Hematopoietic multipotent progenitor cell treated with erythropoietin and hydrocortisone succinate and interleukin-3 and kit ligand, for 6 days (in vitro differentiated cells): ENCODE measurements at places on chromosomes 5 and 9.

DNA sequence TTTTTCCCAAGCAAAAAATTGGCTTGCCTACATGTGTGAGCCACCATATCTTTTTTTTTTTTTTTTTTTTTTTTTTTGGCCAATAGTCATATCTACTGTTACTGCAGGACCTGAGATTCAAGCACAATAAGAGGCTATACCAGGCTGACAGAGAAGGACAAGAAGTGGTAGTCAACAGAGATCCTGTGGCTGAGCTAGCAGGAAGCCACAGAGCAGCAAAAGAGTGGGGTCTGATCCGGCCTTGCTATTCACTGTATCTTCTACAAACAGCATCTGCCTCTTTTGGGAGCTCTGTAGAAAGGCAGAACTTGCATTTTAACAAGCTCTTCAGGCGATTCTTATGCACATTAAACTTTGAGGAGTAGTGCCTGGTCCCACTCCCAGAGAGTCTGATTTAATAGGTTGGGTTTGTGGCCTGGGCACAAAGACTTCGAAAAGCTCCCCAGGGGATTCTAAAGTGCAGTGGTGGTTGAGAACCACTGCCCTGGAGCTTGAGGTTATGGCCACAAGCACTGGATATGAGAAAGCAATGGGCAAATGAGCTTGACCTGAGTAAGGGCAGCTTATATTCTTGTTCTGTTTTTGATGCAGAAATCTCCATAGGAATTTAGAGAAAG is 162.8 kb downstream of the PIK3R1 start:
- DNase-seq: peak; percentile 27

DNA sequence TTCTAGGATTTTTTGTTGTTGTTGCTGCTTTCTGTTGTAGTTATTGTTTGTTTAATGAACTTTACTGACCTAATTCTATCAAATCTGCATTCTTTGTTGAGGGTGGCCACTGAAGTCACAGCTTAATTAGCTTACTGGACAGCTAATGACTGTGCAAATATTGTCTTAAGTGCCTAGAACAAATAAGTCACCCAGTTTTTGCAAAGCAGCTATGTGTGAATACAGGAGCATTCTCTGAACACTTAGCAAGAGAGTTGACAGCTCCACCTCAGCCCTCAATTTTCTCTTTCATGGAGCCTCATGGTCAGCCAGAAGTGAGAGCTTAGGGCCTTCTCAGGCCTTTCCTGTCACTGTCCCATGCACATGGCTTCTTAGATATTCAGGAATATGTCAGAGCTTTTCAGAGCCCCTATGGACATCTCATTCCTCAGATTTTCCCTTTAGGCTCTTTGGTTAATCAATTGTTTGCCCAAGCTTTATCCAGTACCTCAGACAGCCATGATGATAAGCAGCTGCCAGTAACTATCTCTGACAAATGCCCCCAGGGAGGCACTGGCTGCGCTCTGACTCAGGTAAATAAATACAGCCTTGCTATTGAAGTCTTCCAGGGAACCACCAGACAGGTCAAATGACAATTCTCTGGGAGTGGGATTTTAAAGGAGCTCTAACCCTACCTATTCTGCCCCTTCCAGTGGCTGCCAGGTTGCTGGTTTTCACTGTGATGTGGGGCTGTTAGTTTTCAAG is 241.4 kb upstream of the IL12B start:
- no peak for DNase-seq

DNA sequence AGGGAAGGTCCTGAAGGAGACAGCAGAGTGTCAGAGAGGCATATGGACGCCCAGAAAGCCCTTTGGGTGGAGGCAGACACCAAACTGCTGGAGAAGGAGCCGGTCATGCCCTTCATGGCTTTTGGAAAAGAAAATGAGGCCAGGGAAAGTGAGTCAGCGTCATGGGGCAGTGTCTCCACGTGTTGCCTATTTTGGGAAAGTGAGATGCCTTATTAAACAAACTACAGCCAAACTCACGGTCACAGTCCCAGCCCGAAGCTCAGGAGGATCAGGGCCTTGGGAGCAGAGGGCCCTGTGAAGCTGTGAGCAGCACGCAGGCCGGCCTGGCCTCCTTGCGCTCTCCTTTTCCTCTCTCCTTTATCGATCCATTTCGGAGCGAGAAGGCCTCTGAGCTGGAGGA is 25.0 kb downstream of the RGS3 start:
- DNase-seq: no peak

GRCh38 chr9:123425836-123426365 is 69.9 kb downstream of the CRB2 start:
- no peak for DNase-seq

- no peak for DNase-seq
Observed at GRCh38 chr9:113772121-113772810, 103.8 kb upstream of the ZNF618 start.

GRCh38 chr9:71767163-71767775 is 1.0 kb downstream of the CEMIP2 start:
- peak; percentile 43 for DNase-seq

- DNase-seq: peak; percentile 53
Observed at GRCh38 chr5:157180374-157181264, at the start of gene ITK. Gene ITK (plus strand): TSS chr5:157180840. CDS start chr5:157180978, 138 bp downstream.

GRCh38 chr9:72728031-72728770 is 206.8 kb downstream of the TMC1 start:
- DNase-seq: no peak

DNA sequence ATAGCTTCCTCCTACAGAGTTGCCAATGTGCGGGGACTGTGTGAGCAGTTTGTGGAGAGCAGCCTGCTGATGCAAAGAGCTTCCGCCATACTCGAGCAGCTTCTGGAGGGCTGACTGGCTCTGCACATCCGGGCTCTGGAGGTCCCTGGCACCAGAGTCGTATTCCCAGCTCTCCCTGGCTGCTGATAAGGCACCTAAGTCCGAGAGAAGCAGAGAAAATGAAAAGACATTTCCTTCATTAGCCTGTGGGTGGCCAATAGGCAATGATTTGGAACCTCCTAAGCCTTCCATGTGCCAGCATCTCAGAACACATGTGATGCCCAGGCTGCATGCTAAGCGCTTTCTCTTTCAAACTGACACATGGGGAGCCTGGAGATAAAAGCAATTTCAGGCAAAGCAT is 94.3 kb downstream of the TSSK1B start:
- peak; percentile 13 for DNase-seq

DNA sequence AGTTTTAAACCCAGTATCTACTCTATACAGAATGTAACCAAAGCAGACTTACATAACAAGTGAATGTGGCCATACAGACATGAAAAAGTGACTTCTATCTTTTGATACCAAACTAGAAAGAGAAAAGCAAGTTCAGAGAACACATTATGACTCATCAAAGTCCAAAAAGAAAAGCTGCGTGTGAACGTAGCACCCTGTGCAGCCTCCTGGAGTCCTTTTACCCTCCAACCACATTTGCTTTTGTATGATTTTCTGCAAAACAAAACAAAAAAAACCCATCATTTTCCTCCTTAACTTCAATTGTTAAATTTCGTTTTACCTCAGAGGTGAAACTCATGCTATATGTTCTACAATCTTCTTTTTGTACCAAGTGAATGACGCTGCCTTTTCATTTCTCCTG is 2.8 kb upstream of the SMARCA2 start:
- DNase-seq: no peak

DNA sequence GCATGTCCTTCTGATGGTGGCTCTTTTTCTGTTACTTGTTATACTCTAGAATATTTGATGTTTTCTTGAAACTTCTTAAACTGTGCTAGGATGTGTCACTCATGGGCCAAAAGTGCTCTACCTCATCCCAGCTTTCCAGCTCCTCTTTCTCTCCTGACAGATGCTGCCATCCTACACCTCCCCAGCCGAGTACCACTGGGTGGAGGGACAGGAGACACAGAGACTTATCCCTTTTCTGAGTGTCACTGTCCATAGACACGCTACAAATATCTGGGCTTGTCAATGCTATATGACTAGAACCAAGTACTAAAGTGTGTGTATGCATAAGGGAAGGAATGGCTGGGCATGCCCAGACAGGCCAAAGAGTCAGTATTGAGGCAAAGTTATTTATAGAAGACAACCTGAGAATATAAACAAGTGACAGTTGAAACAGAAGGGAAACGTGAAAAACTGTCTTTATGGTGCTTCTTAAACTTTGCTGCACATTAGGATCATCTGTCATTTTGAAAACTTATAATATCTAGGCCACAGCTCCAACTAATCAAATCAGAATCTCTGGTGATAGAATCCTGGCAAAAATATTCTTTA is 188.0 kb downstream of the CARTPT start:
- no peak for DNase-seq

DNA sequence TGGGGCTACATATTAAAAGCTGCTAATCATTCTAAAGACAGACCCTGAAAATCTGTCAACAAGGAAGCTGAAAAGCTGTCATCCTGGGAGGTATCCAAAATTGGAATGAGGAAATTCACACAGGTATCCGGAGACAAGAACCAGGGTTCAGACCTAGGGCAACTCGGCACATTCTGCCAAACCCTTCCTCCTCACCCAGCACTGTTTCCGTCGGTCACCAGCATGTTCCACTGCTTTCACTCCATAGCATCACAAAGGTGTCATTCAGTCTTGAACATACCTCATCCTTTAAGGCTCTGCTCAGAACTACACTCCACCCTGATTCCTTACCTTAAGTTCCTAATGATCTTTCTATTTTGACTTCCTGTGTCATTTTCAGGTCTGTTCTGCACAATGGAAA is 153.1 kb upstream of the RASA1 start:
- no peak for DNase-seq

DNA sequence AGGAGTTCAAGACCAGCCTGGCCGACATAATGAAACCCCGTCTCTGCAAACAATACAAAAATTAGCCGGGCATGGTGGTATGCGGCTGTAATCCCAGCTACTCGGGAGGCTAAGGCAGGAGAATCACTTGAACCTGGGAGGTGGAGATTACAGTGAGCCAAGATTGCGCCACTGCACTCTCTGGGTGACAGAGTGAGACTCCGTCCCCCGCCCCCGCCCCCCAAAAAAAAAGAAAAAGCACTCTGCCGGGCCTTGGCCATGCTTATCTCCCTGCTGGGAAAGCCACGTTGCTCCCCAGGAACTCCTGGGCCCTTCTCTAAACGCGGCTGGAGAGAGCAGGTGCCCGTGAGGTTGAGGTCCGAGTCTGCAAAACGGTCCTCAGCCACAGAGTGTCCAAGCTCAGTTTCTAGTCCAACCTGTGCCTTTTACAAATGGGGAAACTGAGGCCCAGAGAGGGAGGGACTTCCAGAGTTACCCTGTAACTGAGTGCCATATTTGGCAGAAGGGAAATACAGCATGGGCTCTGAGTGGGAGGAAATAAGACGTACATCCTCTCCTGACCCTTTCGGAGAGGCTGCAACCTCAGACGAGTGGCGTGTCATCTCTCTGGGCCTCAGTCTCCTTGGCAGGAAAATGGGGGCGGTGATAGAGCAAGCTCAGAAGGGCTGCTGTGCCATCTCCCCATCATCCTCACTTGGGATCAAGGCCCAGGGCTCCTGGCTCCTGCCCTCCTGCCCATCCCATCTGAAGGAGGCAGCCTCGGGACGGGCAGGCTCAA is 6.6 kb upstream of the PHYHD1 start:
- DNase-seq: peak; percentile 47

- no peak for DNase-seq
Observed at GRCh38 chr5:82405618-82406204, 127.6 kb upstream of the RPS23 start.

DNA sequence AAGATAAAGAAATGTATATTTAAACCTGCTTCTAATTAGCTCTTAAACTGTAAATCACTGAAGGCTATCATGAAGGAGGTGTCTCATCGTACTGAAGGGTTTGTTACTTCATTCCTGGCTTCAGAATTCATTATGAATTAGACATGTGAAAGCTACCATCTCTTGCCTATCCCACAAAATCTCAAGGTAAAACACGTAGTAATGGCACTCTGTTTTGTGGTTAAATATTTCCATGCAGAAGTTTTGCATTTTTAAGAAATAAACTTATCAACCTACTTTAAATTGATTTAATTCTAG is 490.7 kb upstream of the NUDT12 start:
- no peak for DNase-seq

- DNase-seq: no peak
Observed at GRCh38 chr9:68669218-68669617, 35.8 kb upstream of the PIP5K1B start.

GRCh38 chr5:143355710-143356109 is 47.8 kb downstream of the NR3C1 start:
- DNase-seq: peak; percentile 95

DNA sequence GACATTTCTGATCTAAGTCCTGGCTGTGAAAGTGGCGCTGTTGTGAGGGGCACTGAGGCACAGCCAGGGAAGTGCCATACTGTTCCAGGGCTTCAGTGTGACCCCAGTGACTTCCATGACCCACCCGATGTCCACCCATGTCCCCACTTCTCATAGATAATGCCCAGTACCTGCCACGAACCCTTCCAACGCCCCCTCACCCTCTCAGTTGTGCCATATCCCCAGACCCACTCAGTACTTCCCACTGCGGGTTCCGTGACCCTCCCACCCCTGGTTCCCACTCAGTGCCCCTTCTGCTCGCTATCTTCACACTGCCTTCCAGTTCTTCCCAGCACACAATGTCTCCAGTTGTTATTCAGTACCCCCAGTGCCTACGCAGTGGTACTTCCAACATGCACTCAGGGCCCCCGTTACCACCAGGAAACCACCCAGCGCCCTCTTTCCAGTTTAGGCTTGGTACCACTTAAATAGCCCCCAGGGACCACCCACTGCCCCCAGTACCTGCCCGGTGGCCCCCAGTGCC is 30.7 kb upstream of the PSD2 start:
- DNase-seq: no peak

DNA sequence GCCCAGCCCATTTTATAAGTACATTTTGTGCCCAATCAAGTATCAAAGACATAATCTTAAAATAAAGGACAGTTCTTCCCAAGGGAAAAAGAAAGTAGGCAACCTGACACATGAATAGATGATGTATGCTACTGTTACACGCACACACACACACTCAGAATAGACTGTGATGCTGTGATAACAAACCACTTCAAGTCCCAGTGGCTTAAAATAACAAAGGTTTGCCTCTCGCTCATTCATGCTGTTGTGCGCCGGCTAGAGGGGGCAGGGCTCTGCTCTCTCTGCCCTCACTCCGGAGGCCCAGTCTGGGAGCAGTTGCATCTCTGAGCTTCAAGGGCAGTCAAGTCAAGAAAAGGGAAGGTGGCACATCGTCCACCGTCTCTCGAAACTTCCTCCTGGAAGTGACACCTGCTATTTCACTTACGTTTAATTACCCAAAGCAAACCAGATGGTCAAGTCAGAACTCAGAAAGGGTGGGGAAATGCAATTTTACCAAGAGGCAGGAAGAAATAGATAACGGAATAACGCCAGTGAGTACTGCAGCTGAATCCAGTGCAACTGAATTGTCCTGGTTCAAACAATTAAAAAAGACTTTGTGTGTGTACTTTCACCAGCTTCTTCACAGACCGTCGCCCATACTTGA is 43.3 kb downstream of the ANKRD33B start:
- peak; percentile 93 for DNase-seq

DNA sequence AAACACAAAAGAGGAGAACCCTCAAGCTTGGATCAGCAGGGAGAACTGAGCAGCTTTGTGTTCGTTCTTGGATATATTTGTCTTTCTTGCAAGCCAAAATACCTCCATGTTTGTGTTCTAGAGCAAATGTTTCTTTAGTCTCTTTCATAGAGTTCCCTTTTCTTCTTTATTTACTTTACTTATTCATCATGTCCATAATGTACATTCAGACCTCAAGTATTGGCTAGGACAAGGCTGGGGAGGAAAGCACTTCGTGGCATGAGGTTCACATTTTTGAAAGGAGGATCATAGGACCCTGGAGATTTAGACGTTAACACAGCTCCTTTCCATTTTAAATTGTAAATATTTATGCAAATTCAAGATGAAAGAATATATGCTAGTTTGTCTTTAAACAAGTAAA is 590.2 kb upstream of the MEF2C start:
- no peak for DNase-seq

- DNase-seq: no peak
Observed at GRCh38 chr5:1930880-1931603, 48.3 kb upstream of the IRX4 start.
